ENCODE measurements at places on chromosomes 4 and X.
A peak's percentile ranks its signal among the peaks of the same experiment; 100 is the strongest.

DNA sequence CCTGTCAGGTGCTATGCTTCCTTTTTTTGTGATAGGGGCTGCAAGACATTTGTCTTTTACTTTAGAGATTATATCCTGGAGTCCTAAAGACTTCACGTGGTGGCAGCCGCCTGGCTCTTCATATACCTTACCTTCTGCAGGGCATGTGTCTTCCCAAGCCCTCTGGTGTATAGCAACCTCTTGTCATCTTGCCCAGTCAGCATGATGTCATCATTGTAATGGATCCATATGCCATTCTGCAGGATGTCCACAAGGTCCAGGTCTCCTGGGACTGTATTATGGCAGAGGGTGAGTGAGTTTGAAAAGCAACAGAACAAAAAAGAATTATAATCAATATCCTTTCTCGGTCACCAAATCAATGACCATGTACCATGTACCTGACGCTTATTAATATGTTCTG lies 82.2 kb upstream of the SCOC start:
- no peak for DNase-seq

GRCh38 chrX:113048896-113049295 lies 208.3 kb upstream of the AMOT start:
- no peak for DNase-seq

- no peak for DNase-seq
Measured at GRCh38 chr4:104575278-104575677, 80.6 kb upstream of the CXXC4 start.

DNA sequence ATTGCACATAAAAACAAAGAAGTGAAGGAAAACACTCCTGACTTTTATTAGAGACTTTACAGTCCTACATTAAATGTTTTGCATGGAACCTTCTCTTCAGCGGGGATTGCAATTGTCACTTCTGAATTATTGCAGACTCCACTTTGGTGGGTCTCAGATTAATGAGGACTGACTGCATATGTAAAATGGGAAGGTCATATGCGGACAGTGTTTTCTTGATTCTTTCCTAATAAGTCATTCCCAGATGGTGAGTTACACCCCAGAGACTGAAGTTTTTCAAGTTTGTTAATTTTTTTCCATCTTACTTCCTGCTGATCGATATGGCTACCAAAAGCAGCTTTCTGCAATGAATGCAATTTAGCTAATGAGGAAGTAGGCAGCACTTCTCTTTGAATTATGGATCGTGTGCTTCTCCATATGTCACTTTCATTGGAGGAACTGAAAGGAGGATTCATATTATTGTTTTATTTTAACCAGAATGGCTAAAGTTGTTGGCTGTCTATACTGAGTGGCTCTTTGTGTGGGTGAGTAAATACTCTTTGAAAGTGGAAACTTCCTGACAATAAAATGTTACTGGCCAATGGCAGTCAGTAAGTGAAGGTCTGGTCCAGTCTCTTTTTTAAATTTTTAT lies 119.3 kb upstream of the CLNK start:
- no peak for DNase-seq

DNA sequence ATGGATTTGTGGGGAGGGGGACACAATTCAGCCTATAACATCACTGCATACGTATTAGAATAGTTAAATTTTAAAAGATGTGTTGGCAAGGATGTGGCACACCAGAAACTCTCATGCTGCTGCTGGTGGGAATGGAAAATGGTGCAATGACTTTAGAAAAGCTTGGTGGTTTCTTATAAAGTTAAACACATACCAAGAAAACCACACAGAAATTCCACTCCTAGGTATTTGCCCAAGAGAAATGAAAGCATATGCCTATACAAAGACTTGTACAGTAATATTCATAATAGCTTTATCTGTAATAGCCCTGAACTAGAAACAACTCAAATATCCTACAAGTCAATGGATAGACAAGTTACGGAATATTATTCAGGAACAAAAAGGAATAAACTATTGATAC lies 71.3 kb upstream of the PDHA1 start:
- peak; percentile 30 for DNase-seq

DNA sequence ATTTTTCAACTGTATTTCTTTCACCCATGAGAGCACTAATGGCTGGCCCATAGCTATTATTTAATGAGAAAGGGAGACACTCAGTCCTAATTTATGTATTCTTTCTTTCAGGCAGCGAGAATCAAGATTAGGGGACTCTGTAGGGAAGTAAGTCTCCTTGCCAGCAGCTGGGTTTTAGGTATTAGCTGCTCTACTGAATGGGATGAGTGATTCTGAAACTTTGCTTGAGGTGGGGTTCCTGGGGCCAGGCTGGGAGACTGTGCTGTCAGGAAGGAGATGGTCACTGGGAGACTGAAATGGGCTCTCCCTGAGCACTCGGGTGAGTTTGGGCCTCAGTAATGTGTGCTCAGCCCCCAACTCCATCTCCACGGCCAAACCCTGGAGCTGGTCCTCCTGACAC lies 78.7 kb downstream of the LNX1 start:
- no peak for DNase-seq

DNA sequence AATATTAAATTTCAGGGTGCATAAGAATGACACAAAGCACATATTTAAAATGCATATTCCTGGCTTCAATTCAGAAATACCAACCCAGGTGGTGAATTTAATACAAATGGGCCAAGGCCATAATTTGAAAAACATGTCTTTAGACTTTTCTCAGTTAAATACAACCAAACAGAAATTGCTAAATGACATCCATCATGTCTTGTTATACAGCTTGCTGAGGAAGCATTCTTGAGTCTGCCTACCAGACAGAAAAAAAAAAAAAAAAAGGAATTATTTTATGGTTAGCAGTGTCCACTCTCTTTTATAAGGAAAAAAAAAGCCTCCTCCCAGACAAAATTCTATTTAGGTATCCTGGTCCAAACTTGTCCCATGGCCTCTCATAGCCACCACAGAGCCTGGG lies 119.1 kb downstream of the PAPSS1 start:
- no peak for DNase-seq

GRCh38 chrX:63561425-63561824 lies 210.3 kb upstream of the SPIN4 start:
- DNase-seq: no peak

DNA sequence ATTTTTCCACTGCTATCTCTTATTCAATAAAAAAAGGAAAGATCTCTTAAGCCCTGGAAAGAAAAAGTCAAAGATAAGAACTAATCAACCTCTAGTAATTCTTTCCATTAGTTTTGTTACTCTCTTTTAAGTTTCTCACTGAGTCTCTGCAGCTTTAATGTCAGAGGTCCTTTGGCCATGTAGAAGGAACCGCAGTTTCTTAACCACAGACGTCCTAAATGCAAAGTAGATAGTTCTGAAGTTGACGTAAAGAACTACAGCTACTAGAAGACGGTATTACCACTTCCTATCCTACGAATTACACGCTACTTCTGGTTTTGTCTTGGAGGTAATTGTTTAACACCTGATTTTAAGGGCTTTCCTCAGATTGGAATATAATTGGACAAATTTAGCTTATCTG lies 325.9 kb downstream of the ANKRD50 start:
- no peak for DNase-seq

DNA sequence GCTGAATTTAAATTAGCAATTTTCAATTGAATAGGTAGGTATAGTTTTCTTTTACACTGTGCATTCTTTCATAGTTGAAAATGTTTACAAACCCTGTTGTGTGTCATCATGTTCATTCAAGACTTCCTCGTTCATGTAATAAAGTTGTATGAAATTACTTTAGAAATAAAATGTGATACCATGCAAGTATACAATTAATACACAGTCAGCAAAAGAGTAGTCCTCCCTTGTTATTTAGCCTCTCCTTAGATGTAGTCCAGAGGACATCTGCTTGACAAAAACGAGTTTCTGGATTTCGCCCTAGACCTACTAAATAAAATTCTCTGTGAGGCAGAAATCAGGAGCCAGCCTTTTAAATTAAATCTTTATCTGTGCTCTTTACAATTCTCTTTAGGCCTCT lies 231.6 kb downstream of the CXXC4 start:
- no peak for DNase-seq

DNA sequence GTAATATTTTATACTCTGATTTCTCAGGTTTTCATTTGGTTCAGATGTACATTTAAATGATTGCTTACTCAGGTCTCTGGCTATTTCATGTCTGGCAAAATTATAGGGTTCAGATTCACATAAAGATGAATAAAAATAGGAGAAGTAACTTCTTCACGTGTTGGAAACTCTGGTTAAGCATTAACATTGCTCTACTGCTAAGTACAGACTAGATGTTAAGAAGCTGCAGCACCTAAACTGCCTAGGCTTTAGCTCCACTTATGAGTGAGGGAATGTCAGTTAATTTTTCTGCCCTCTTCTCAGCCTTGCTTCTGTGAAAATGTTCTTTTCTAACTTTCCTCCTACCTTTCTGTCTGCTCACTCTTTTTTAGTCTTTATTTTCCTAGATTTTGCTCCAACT lies 361.2 kb downstream of the ARAP2 start:
- DNase-seq: no peak

GRCh38 chrX:23263892-23264291 lies 70.8 kb upstream of the PTCHD1 start:
- no peak for DNase-seq

- peak; percentile 30 for DNase-seq
Measured at GRCh38 chr4:79650794-79651431, 242.9 kb upstream of the GK2 start.

Measured in stromal cell of bone marrow (primary cell).